Cerebellar nuclear complex (tissue), 1 donor: ENCODE measurements at places on chromosomes 3 and 15.

DNA sequence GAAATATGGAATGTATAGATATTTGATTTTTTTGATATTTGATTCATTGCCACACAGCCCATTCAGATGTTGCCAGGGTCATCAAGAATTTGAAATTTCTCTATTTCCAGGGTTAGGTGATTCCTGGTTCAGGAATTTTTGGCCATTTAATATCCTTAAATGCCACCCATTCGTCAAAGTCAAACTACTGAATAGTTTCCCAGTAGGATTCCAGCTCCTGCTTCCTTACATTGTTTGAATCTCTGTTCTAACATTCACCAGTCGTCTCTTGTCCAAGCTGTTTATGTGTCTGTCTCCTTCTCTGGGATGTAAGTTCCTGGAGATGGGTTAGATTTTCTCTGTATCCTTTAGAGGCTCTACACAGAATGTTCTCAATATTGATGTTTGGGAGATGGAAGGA, 124.9 kb upstream of the TLE3 start:
- no peak for DNase-seq

DNA sequence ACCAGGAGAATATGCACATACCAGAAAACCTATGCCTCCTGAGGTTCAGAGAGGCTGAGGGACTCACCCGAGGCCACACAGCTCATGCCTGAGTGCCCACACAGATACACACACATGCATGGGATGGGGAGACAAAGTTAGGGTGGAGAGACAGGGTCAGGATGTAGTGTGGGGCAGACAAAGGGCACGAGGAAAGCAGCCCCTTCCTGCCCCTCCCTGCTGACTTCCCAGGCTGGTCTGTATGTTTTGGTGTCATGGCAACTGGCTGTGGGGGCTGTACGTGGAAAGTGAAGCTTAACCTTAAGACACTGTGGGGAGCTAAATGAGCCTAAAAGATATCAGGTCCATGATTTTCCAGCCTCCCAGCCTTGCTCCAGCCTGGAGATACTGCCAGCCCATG, 57.8 kb downstream of the EPHB3 start:
- DNase-seq: no peak

DNA sequence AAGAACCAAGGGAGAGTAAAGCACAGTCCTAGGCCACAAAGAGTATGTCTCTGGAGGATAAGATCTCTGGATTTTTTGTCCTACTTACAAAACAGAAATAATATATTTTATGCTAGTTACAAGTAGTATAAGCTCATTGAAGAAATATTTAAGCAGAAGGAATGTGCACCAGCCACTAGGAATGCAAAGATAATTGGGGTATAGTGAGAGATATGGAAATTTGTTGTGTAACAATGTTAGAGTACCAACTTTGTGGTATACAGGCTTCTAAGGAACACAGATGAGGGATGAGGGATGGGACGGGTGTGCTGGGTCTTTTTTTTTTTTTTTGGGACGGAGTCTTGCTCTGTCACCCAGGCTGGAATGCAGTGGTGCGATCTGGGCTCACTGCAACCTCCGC, 26.5 kb downstream of the AKAP13 start:
- DNase-seq: no peak

GRCh38 chr15:58386641-58387040, 45.1 kb upstream of the LIPC start:
- DNase-seq: no peak

- no peak for DNase-seq
Observed at GRCh38 chr3:46714728-46715506, 2.8 kb downstream of the PRSS50 start.

- no peak for DNase-seq
Observed at GRCh38 chr3:188772886-188773285, 398.9 kb upstream of the TPRG1 start.

DNA sequence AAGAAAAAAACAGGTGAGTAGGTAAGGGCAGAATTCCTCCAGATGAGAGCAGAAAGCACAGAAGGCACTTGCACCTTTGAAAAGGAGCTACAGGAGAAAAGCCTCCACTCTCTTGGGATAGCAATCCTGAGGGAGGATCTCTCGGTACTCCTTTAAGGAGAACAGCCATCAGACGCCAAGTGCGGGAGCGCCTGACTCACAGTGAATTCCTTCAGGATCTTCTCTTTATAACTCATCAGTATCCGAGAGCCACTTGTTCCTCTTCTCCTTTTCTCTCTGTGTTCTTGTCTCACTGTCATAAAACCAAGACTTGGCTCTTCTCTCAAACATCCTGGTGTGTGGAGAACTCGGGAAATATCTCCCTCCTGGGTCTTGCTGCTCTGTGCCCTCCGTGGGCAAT, 10.1 kb upstream of the GOLGA8J start:
- DNase-seq: no peak

DNA sequence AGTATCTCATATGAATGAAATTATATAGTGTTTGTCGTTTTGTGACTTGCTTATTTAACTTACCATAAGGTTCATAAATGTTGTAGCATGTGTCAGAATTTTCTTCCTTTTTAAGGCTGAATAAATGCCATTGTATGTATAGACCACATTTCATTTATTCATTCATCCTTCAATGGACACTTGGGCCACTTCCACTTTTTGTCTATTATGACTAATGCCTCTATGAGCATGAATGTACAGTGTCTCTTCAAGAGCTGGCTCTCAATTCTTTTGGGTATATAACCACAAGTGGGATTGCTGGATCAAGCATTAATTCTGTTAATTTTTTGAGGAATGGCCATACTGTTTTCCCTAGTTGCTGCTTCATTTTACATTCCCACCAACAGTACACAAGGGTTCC, 156.1 kb downstream of the VPS8 start:
- no peak for DNase-seq

DNA sequence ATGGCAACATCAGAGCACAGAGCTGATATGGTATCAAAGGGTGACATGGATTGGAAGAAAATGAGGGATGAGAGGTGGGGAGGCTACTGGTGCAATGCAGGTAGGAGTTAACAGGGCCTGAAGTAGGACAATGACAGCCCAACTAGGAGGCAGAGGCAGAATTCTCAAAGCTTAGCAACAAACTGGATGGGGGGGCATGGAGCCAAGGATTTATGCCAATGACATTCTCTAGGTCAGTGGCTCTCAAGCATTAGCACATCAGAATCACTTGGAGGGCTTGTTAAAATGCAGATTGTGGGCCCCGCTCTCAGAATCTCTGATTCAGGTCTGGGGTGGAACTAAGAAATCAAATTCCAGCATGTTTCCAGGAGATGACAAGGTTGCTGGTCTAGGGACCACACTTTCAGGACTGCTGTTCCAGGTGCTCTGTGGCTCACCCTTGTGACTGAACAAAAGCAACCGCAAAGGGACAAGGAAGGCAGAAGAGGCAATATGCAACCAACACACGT, 98.0 kb upstream of the TNIK start:
- no peak for DNase-seq

- DNase-seq: no peak
Observed at GRCh38 chr3:153260681-153261080, 98.7 kb downstream of the RAP2B start.

DNA sequence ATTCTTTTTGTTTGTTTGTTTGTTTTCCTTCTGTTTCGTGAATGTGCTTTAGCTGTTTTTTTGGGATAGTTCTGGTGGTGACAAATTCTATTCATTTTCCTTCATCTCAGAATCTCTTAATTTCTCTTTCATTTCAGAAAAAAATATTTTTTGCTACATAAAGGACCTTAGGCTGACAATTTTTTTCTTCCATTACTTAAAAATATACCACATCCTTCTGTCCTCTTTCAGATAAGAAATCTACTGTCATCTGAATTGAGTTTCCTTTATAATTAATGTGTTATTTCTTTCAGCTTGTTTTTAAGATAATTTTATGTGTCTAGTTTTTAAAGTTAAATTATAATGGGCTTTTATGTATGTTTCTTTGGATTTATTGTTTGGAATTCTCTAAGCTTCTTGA, 47.6 kb downstream of the IL16 start:
- no peak for DNase-seq

- no peak for DNase-seq
Observed at GRCh38 chr3:49161808-49162530, 4.2 kb downstream of the CCDC71 start.

DNA sequence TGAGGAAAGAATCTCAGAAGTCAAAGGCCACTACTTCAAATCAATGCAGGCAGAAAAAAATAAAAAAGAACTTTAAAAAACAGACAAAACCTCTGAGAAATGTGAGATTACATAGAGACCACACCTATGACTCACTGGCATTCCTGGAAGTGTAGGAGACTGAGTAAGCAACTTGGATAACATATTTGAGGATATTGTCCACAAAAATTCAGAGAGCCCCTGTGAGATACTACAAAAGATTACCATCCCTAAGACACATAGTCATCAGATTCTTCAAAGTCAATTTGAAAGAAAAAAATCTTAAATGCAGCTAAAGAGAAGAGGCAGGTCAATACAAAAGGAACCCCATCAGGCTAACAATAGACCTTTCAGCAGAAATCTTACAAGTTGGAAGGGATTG, 887.3 kb downstream of the NTRK3 start:
- DNase-seq: no peak

GRCh38 chr3:71951361-71951760, 166.4 kb upstream of the PROK2 start:
- DNase-seq: no peak
